ENCODE measurements at places on chromosomes 12 and 14. TPM values are rescaled to one million over a fixed set of nuclear protein-coding genes. Genes with fewer than 3 reads are reported as not detected.

The POLE gene
- 24.5 TPM for total RNA-seq

The CDK17 gene
- total RNA-seq: 99.3 TPM

GRCh38 chr12:114425031-114425626 lies 19.2 kb upstream of the TBX5 start:
- DNase-seq: no peak

GRCh38 chr14:102798926-102799325 lies 21.7 kb downstream of the TRAF3 start:
- DNase-seq: no peak

- no peak for DNase-seq
Measured at GRCh38 chr12:96237465-96238077, 43.4 kb downstream of the ELK3 start.

DNA sequence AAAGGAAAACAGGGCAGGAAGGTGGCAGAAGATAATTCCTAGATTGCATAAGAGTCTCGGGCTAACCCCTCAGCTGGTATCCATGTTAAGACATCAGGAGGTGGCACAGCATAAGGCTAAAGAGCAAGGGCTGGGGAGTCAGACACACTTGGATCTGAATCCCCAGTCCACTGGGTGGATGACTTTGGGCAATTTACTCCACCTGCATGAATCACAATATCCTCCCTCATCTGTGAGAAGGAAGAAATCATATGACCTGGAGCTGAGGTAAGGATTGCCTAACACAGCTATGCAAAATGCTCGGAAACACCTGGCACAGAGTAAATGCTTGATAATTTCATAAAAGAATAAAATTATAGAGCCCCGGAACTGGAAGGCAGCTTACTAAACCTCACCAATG lies 217.9 kb downstream of the PIK3C2G start:
- DNase-seq: no peak
